WTC11 (cell line): ENCODE measurements at places on chromosomes 1 and 21.

DNA sequence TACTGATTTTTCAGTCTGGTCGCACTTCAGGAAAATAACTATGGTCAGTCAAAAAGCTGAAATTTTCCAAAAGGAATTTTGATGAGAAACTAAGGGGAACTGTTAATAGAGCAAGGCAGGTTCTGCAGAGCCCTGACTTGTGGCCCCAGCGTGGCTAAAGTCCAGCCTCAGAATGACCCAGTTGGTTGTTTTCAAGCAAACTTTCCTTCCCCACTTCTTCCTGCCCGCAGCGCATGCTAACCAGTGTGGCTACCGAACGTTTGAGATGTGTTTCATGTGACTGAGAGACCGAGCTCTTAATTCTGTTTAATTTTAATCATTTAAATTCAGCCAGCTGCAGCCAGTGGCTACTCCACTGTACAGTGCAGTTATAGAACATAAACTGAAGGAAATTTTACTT lies 6.2 kb upstream of the IL10RB start:
- DNase-seq: no peak

DNA sequence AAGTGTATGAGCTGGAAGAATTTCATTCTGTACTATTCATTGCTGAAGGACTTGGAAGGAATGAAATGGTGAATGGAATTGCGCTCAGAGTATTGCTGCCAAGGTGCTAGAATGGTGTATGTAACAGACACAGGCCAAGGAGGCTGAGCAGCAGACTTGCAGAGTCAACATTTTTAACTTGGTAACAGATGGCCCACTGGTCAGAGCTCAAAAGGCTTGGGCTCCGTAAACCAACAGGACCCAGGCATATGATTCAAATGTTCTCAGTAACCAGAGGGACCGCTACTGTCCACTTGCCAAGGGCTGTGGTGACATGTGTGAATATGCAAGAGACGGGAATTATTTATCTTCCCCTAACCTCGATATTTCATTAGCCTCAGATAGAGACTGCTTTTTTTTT lies 28.8 kb upstream of the PTGFRN start:
- DNase-seq: no peak

- no peak for DNase-seq
Measured at GRCh38 chr1:199619223-199619622, 408.3 kb upstream of the NR5A2 start.

- DNase-seq: no peak
Measured at GRCh38 chr1:69291541-69291940, 276.2 kb upstream of the LRRC7 start.

DNA sequence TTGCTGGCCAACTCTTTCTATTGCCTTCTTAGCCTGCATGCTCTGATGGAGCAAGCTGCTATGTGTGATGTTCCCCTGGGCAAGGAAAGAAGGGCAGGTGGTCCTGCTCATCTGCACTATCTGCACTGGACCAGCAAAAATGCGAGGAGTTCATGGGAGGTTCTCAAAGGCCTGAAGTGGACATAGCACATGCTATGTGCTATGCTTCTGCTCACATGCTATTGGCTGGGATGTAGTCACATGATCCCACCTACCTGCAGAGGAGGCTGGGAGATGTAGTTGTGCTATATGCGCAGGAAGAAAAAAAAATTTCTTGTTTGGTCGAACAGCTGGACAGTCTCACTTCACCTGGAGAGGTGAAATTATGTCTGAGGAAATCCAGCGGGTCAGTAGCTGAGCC lies 587.7 kb downstream of the MATN1 start:
- DNase-seq: no peak

DNA sequence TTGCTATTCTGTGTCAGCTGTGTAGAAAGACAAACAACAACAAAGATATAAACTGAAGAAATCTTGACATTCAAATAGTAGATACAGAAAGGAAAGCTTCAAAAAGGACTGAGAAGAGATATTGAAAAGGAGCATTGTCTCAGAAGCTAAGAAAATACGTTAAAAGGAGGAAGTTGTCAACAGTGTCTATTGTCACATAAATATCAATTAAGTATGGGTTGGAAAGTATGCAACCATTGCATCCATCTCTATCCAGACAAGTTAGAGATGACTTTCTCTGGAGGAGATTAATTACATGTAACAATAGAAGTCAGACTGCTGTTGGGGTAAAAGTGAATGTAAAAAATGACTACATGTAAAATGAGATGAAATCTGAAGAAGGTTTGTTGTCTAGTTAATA lies 29.7 kb upstream of the BRINP3 start:
- DNase-seq: no peak

- DNase-seq: no peak
Measured at GRCh38 chr1:90534663-90535295, 182.3 kb downstream of the BARHL2 start.

- no peak for DNase-seq
Measured at GRCh38 chr1:37564892-37565291, 8.2 kb downstream of the DNALI1 start.

- no peak for DNase-seq
Measured at GRCh38 chr1:56985857-56986256, 20.0 kb upstream of the C8B start.

GRCh38 chr1:7329868-7330615 lies 441.1 kb upstream of the VAMP3 start:
- DNase-seq: no peak

DNA sequence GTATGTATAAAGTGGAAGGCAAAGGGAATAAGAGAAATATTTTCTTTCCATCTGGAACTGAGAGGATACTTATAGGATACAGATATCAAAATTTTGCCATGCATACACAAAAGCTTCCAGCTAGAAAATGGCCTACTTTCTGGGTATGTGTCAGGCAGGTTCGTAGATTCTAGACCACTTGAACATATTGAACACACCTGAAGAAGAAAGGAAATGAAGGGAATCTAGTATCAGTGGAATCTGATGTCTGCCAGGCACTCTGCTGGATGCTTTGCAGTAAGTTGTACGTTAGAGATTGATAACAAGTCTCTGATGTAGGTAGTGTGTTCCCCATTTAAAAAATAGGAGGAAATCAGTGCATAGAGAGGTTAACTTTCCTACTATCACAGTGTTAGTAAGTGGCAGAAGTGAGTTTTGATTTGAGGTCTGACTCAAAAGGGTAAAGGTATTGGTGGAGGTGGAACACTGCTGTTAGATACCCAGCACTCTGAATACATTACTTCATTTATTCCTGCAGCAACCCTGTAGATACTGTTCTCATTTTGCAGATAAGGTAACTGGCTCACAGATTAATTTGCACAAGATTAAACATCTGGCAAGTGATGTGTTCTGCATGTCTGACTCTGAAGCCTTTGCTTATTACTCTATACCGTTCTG lies 3.0 kb downstream of the CAMSAP2 start:
- DNase-seq: no peak

GRCh38 chr1:4756851-4757580 lies 102.6 kb downstream of the AJAP1 start:
- no peak for DNase-seq

GRCh38 chr1:2976180-2976562 lies 45.1 kb upstream of the ACTRT2 start:
- DNase-seq: no peak

GRCh38 chr1:12230549-12231275 lies 882 bp downstream of the VPS13D start:
- DNase-seq: peak; percentile 36

DNA sequence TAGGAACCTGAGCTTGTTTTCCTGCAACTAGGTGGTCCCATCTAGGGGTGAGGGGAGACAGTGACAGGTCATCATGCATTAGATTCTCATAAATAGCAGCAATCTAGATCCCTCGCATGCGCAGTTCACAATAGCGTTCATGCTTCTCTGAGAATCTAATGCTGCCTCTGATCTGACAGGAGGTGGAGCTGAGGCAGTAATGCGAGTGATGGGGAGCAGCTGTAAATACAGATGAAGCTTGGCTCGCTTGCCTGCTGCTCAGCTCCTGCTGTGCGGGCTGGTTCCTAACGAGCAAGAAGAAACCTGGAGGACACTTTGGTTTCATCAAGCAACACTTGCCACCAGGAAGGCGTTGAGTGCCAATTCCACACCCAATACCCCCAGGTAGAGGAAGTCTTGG lies 95.1 kb upstream of the OLIG2 start:
- no peak for DNase-seq

DNA sequence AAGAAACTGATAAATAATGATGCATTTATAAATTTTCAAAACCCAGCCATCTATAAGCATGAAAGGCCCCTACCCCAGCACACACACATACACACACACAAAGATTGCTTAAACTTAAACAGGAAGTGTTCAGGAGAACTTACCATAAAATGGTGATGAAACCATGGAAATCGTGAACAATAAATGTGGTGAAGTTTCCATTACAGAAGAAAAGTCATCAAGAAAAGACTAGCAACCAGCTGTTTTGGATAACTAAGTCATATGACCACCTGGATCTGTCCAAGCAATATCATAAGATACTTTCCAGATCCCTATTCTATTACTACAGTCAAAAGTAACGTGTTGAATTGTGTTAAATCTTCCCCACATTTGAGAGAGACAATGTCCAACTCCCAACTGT lies 24.1 kb downstream of the RGS5 start:
- no peak for DNase-seq

GRCh38 chr21:43640400-43640799 lies 18.9 kb downstream of the HSF2BP start:
- no peak for DNase-seq

- no peak for DNase-seq
Measured at GRCh38 chr1:223716302-223716862, 4.0 kb downstream of the CAPN2 start.

GRCh38 chr1:68065766-68066165 lies 15.3 kb upstream of the DIRAS3 start:
- DNase-seq: no peak

- DNase-seq: no peak
Measured at GRCh38 chr1:112255080-112255479, 140.9 kb upstream of the CTTNBP2NL start.

- no peak for DNase-seq
Measured at GRCh38 chr1:113557187-113557586, 166.9 kb downstream of the MAGI3 start.

DNA sequence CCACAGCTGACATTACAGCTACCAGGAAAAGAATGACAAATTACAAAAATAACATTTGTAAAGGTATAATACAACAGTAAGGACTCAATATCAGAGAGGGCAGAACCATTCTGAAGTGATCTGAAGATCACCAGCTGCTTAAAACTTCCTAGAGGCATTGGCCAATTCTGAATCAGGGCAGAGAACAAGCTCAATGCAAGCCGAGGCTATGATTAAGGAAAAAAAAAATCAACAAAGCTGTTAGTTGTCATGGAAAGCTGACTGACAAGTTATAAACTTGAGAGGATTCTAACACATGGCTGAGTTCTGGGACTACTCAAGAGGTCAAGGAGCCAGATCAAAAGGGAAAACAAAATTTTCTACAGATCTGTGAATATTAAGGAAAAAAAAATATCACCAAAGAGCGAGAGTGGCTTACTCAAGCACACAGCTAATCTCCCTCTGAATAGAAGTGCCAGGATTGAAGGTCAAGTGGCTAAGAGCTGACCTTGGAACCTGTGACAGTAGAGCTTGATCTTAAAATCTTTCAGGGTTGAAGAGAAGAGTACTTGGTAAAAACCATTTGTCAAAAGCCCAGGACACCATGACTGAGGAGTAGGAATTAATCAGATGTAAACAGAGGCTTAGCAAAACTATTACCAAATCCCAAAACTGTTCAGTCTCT lies 383.4 kb downstream of the USP25 start:
- DNase-seq: no peak

- no peak for DNase-seq
Measured at GRCh38 chr1:202275061-202275770, 66.5 kb downstream of the UBE2T start.

- DNase-seq: no peak
Measured at GRCh38 chr1:83561346-83561745, 437.6 kb downstream of the TTLL7 start.

DNA sequence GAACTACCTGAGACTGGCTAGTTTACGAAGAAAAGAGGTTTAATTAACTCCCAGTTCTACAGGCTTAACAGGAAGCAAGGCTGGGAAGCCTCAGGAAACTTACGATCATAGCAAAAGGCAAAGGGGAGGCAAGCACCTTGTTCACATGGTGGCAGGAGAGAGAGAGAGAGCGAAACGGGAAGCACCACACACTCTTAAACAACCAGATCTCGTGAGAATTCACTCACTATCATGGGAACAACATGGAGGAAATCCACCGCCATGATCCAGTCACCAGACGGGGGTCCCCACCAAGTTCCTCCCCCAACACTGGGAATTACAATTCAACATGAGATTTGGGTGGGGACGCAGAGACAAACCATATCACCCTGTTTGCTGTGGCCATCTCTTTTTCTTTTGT lies 11.8 kb downstream of the MT1HL1 start:
- no peak for DNase-seq

DNA sequence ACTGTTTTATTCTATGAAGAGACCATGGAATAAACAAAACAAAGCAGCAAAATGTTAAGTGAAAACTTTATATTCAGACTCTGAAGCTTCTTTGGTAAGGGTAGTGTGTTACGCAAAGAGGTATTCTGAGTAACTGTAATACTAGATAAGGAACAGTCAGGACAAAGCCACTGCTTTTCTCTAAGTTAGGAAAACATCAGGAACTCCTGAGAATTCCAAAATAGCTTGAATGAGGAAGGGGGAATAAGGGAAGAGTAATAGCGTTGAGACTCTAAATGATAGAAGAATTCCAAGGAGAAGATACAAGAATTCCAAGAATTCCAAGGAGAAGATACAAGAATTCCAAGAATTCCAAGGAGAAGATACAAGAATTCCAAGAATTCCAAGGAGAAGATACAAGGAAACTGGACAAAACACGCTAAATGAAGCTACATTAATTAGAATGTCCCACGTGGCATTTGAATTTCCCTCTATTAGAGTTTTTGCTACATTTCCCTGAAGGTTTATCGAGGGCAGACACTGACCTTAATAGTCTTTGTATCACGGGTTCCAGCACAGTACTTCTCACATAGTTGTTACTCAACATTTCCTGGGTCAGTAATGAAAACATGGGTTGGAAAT lies 71.5 kb downstream of the SMYD3 start:
- no peak for DNase-seq

DNA sequence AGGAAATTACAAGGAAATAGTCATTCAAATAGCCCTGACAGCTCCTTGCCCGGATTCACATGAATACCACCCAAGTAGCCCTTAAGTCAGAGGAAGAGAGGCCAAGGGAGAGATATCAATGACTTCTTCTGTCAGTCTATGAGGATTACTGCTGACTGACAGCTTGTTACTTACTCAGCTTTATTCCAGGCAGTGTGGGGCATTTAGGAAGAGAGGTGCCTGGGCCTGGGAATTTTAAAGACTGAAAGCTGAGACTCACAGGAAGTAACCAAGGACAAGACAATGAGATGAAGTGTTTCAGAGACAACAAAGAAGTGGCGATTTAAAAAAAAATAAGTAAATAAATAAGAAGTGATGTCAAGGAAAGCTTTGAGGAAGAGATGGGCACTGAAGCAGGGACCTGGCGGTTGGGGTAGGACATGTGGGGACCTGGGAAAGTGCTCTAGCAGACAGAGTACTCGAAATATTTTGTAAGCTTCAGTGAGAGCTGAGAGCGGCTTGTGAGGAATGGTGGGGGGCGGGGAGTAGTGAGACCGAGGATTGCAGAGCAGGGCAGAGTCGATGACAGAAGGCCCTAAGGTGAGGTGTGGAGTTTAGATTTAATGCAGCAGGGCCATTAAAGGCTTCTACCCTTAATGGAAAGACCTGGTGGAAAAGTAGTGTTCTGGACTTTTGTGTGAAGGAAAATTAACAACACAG lies 58.9 kb downstream of the ST3GAL3 start:
- DNase-seq: peak; percentile 54
